ENCODE measurements at places on chromosomes 4 and X.

- DNase-seq = no peak
These were observed 8.9 kb upstream of the NAA11 start for GRCh38 chr4:79334783-79335182.

DNA sequence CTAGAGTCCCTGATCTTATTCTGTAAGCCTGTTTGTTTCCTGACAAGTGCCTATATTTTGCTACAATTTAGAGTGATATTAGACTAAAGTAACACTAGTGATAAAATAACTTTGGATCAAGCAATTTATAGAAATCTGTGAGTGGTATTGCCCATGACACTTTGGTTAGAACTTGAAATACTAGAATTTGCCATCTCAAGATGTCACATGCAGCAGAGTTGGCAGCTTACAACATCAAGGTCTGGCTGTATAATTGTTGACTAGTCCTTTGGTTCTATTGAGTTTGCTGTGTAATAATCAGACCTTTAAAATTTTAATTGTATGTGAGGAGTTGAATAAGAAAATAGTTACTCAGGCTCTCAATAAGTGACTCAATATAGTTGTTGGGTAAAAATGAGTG is 167.1 kb downstream of the RAPGEF2 start:
- DNase-seq = no peak

- no peak for DNase-seq
These were observed 121.2 kb upstream of the LNX1 start for GRCh38 chr4:53712408-53713020.

- DNase-seq = no peak
These were observed 469.0 kb upstream of the BOD1L1 start for GRCh38 chr4:14096396-14096965.

GRCh38 chr4:101787701-101788316 is 2.7 kb upstream of the BANK1 start:
- no peak for DNase-seq
